ENCODE measurements at places on chromosomes 3 and 15.

- no peak for DNase-seq
Measured at GRCh38 chr3:149947231-149947630, 23.5 kb downstream of the PFN2 start.

DNA sequence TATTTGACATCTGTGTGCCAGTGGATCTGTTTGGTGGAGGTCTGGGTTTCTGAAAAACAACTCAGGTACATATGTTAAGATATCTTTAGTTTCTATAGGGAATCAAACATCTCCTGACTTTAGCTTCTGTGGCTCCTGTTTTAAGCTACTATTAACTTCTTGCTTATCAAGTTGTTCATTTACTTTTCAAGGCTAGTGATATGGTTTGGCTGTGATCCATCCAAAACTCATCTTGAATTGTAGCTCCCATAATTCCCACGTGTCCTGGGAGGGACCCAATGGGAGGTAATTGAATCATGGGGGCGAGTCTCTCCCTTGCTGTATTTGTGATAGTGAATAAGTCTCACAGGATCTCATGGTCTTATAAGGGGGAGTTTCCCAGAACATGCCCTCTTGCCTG is 41.4 kb downstream of the ZNF860 start:
- DNase-seq, result no peak

DNA sequence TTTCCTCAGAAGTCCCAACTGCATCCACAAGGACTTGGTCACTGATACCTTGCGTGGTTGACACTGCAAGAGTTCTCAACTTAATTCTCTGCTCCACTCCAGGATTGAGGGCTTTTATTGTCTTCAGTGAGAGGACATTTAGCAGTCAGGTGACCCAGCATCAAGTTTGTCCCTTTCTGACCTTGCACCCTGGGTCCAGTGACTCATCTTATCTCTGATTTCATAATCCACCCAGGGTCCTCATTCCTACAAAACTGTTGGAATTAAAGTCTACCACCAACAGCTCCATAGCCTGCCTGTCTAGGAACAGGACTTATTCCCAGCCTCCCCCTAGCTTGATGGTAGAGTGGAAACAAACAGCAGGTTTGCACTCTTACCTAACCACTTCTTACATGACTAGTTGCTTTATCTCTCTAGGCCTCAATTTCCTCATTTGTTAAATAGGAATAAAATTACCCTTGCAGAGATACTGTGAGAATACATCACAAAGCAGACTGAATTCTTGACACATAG is 151.3 kb upstream of the LPP start:
- DNase-seq, result no peak

- DNase-seq, result no peak
Measured at GRCh38 chr3:195372220-195372619, 70.6 kb downstream of the ACAP2 start.

DNA sequence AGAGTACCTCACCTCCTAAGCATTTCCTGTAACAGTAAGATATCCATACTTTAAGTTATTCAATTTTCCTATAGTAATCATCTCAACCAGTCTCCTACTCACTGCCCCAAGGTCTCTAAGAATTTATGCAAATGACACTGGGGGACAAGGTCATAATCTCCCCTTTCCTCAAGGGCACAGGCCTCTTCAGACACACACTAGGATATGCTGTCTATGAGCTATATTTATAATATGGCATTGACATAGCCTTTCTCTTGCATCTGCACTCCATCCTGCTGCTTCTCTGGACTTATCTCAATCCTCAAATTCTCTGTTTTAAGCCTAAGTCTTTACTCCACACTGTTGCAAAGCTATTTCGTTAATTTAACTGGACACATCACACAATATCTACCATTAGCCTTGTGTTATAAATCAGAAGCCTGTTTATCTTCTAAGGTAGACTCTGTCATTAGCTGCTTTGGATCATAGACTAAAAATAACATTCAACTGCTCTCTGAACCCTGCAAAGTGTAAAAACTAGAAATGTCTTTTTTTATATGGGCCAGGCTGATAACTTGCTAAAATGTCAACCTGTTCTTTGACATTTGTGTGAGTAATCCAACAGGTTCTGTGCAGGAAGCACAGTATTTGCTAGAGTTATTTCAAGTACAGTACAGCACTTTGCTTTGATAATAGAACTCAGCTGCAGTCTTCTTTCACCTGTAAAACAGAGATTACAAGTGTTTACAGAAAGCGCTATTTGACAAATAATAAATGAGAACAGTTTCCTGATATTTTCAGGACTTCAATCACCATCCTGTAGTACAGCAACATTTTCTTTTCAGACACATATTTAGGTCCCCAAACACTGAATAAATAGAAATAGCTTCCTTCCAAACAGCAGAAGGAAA is 17.8 kb upstream of the SEC62 start:
- DNase-seq, result no peak

Data from activated CD4-positive, alpha-beta T cell treated with anti-CD3 and anti-CD28 coated beads, Interleukin-2, amount 10 ng/mL, durations not matched to agents 7 days and 5 days (primary cell).